GM23338 (cell line): ENCODE measurements at places on chromosomes 1 and 21.
A peak's percentile ranks its signal among the peaks of the same experiment; 100 is the strongest.

- no peak for DNase-seq
These were observed 2.0 kb downstream of the C1orf226 start for GRCh38 chr1:162383516-162383915.

DNA sequence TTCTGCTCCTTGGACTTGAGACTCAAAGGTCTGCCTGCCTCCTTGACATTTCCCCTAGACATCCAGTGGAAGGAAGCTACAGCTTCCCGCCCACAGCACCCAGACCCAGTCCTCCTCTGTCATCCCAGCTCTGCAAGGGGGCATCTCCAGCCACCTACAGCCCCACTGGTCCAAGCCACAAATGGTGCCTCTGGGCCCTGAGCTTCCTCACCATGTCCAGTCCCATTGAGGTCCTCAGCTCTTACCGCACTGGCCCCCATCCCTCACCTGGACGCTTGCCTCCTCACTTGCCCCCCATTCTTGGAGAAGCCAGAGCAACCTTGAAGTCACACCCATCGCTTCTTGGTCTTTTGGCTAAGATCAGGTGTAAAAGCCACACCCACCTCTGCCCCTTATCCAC is 13.2 kb downstream of the PODN start:
- DNase-seq, result no peak

- no peak for DNase-seq
These were observed 2.1 kb upstream of the DENND2C start for GRCh38 chr1:114671939-114672275.

DNA sequence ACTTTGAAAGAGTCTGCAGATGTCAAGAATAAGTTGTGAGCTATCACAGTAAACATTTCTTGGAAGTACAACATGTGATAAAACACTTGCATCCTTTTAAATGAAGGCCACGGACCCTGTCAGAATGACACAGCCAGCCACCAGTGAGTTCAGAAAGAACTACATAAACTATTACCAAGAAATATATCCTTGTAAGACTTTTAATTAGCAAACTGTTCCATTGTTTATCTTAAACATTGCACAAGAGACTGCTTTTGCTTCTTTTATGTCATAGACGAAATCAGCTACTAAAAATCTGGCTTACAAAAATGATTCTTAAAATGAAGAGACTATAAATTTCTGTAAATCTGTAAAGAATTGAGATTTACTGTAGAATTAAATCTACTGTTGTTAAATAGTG is 17.9 kb downstream of the LRRC7 start:
- DNase-seq, result no peak

DNA sequence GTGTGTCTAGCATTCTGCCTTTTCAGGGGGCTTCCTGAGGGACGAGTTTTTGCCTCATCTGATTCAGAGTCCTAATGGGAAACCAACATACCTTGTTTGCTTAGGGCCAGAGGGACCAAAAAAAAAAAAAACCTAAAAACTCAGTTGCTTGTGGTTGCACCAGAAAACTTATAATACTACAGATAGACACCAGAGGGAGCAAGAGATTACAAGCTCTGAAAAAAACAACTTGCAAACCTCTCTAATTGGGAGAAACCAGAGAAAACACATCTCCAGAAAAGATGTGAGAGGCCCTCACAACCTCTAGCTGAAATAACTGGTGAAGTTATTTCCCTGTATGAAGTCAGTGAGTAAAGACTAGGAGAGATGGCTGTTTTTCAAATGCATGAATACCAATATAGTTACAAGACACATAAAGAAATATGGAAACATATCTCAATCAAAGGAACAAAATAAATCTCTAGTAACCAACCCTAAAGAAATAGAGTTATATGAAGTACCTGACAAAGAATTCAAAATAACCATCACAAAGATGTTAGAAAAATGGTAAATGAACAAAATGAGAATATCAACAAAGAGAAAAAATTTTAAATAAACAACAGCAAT is 233.7 kb upstream of the NFIA start:
- DNase-seq, result peak; percentile 76

DNA sequence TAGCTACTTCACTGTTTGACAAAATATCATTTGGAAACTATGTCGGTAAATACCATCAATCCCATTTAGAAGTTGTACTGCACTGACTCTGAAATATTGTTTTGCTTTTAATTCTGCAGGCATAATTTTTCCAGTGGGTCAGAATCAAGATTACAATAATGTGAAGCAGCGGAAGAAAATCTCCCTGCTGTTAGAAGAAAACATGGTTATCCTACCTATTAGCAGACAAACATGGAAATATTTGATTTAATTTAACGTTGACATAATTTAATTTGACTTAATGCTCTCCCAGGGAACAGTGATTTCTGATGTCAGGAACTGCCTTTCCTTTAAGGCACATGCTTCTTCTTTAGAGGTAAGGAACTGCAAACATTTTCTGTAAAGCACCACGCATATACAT is 634.0 kb downstream of the LTN1 start:
- no peak for DNase-seq

GRCh38 chr1:24317956-24318614 is 1.1 kb upstream of the GRHL3 start:
- DNase-seq, result no peak

DNA sequence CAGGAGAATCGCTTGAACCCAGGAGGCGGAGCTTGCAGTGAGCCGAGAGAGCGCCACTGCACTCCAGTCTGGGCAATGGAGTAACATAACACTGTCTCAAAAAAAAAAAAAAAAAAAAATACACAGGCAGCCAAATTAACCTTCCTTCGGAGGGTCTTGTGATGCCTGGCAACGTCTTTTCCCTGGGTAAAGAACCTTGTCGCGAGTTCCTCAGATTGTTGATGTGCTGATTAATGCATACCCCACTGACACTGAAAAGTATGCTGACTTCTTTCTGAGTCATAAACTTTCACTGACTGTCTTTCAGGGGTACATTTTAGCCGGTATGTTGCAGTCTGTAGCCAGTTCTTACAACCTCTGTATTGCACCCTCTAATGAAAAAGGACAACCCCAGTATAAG is 95.1 kb upstream of the SOD1 start:
- no peak for DNase-seq

- DNase-seq, result peak; percentile 62
These were observed 57.6 kb downstream of the ABCA4 start for GRCh38 chr1:94063379-94063778.

DNA sequence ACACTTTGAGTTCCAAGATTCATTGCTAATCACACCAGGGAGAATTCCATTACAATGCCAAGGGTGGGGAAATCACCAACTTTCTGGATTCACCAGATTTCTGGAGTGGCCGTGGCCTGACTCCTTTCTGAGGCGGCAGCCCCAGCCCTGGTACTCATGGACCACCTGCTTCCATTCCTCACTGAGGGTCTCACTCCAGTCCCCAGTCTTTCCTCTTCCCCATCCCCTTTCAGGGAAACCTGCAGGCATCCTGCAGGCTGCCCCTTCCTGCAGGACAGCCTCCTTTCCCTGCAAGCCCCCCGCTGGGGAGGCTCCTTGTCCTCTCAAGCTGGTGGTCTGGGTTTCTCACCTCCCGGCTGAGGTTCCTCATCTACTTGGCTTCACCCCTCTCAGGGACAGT is 12.7 kb upstream of the CDK18 start:
- DNase-seq, result no peak

DNA sequence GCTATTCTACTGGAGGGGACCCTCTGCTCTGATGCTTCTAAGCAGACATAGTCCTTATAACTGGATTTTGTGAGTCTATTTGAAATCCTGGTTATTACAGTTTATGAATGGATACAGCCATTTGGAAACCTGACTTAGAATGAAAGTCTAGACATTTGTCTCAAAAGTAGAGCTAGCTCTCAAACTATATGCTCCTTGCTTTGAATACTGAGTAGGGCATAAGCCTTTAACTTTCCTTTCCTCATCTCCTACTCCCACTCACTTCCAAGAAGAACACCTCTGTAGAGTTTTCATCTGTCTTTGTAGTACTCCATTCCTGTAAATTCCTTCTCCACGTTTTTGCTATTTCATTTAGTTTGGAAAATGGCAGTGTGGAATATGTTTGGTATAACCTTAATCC is 9.0 kb upstream of the ARID1A start:
- DNase-seq, result peak; percentile 54

DNA sequence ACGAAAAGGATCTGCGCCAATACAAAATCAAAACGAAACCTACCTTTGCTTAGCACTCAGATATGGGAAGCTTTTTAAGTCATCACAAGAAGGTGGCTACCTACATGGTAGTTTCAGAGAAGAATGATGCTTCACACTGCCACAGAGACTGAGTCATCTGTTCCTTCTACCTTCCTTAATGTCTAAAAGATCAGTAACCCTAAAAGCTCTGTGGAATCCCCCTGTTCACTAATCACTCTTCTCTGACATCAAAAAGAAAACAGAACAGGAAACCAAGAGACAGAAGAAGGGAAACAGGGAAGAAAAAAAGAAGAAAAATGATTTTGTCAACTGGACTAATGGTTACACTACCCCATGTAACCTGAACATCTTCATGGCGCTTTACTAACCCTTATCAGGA is 177.2 kb downstream of the SMYD3 start:
- no peak for DNase-seq

DNA sequence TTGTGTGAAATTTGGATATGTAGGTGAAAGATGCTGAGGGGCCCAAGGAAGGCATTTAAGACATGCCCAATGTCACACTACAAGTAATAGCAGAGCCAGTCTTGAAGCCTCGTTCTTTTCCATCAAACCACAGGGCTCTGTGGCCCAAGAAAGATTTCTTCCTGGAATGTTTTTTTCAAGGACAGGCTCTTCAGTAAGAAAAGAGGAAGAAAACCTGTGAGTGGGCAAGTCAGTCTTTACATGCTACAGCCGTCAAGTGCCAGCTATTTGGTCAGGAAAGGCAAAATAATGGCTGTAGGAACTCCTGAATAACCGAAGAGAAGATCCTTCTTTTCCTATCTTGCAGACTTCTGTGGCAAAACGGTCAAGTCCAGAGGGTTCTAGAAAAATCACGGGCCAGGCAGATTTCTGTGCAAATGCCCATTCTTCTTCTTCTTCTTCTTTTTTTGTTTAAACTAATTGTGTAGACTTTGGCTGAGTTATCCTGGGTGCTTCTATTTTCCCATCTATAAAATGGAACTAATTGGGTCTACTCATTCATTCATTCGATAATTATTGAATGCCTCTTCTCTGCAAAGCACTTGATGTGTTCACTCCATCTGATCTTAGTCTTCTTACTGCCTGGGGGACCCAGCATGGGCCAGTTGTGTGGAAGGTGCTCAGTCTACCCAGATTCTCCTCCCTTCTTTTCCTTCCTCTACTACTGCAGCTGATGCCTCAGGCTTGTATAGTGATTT is 1.9 kb upstream of the ID3 start:
- no peak for DNase-seq

GRCh38 chr1:61299463-61299862 is 217.1 kb downstream of the NFIA start:
- DNase-seq, result no peak

- no peak for DNase-seq
These were observed 7.9 kb downstream of the CD34 start for GRCh38 chr1:207903053-207903452.

DNA sequence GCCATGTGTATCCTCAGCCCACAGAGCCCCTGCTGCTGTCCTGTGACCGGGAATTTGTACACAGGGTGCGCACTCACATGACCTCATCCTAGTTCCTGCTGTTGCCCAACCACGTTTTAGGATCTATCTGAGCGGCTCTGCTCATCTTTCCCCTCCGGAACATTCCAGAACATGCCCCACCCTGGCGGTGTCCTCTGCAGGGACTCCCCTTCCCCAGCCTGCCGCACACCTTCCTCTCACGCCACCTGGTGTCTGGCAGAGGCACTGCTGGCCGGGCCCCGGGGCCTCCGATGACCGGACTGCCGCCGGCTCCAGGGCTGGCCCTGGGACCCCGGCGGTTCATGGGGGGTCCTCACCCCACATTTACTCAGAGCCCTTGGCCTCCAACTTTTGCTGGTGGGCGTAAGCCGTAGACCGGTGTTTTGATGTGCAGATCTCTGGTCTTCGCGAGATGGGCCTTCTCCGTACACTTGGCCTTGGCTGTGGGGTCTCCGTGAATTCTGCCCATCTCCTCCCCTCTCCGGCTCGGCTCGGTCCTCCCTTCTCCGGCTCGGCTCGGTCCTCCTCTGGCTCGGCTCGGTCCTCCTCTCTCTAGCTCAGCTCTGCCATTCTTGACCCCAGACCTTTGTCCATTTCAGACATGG is 29.5 kb downstream of the ARHGEF16 start:
- peak; percentile 91 for DNase-seq

- DNase-seq, result no peak
These were observed 237.1 kb downstream of the TM2D1 start for GRCh38 chr1:61487801-61488200.
